ENCODE measurements at places on chromosomes 1 and 21.

DNA sequence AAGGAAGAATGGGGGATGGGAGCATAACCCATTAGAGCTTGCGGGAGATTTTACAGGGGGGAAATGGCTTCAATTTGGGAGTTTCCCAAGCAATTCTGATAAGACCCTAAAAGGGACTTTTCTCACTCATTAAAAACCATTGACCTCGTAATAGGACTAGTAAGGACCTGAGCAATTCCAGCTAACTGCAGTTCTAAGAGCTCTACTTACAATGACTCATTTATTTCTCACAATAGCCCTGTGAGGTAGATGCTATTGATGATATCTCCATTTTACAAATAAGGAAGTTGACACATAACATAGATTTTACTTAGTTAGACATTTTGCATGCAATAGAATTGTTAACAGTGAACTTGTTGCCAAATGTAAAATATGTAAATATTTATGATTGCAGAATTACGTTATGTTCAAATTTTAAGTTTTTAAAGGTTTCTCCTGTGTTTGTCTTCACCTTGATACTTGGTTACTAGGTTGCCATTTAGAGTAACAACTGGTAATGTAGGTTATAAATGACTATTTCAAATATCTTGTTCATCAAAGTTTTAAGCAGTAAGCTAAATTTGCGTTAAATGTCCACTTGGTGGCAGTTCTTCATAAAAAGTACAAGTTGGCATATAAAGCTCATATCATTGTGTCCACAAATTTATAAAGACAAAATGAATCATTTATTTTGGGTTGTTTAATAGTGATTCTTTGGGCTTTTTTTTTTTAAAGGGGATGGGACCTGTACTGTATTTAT is 182.0 kb downstream of the PLA2G4A start:
- DNase-seq: no peak

DNA sequence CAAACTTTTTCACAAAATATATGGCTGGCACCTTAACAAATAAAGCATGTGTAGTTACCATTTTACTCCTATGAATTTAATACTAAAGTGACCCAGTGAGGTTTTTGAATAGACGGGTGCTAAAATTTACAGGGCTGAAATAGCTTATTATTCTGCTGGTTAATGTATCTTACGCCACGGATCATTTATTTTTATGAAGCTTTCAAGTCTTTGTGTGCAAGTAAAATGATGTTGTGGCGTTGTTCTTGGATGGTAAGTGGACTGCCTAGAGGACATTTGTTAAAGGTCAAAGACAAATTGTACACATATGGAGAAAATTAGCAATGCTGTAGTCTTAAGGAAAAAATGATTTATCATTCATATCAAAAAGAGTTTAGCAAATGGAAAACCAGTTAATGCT is 22.8 kb downstream of the INSL5 start:
- no peak for DNase-seq

- no peak for DNase-seq
Measured at GRCh38 chr1:27296773-27297291, 25.1 kb upstream of the TMEM222 start.

GRCh38 chr1:9233241-9233941 is 1.2 kb upstream of the H6PD start:
- no peak for DNase-seq

GRCh38 chr1:27391511-27392095 is 819 bp upstream of the GPR3 start:
- no peak for DNase-seq

DNA sequence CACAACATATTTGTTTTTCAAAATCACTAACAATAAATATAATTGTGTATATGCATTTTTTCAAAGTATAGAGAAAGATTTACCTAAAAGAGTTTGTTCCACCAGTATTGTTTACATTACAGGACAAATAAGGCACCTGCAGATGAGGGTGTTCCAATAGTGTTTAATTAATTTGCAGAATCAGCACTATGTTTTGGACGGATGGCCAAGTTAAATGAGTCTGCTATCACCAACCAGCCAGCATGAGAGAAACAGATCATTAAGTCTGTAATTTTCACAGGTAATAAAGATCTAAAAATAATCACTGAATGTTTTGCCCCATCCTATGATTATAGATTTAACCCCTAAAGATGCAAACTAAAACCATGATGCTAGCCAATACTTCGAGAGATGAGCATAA is 2247.0 kb downstream of the NCAM2 start:
- no peak for DNase-seq

- no peak for DNase-seq
Measured at GRCh38 chr1:2554621-2555387, 1.4 kb upstream of the TNFRSF14 start.

DNA sequence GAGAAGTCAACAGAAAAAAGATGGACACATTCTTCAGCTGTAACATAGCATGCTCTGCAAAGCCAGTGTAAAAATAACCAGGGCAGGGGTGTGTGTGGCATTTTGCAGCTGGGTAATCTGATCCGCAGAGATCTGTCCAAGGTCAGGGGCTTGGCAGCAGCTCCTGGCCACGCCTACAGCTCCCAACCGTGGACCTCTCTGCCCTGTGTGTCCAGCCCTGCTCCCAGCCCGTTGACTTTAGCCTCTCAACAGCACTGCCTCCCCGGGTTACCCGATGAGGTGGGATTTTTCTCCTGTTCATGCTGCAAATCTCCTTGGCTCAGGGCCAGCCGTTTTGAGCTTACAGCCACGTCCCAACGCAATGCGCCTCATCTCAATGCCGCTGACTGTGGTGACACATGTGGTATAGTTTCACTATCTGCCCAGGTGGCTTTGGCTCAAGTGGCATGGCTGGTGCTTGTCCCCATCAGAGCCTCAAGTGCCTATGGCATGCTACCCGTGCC is 68.1 kb downstream of the VWA5B1 start:
- peak; percentile 91 for DNase-seq

Data from NCI-H510A (cell line).